ENCODE measurements at places on chromosomes 12 and 14. TPM values are rescaled to one million over a fixed set of nuclear protein-coding genes. Genes with fewer than 3 reads are reported as not detected.

- DNase-seq, result no peak
Measured at GRCh38 chr14:72722201-72722785, 171.6 kb downstream of the DPF3 start.

- no peak for DNase-seq
Measured at GRCh38 chr12:120847814-120848213, 56.3 kb downstream of the SPPL3 start.

DNA sequence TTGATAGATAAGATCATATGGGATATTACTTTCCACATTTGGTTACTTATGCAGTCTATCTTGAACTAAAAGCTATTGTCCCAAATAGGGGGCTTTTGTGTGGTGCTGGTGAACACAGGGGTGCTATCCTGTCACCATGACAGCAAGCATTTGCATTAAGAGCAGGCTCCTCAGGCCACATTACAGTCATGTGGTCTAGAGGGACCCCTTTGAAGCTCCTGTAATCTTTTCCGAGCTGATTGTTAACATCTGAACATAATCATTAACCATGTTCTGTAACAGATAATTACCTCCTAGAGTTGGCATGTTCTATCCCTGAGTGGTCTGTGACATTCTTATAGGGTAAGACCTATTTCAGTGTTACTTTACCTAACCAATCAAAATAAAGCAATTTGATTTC lies 178.8 kb downstream of the KTN1 start:
- DNase-seq, result no peak

DNA sequence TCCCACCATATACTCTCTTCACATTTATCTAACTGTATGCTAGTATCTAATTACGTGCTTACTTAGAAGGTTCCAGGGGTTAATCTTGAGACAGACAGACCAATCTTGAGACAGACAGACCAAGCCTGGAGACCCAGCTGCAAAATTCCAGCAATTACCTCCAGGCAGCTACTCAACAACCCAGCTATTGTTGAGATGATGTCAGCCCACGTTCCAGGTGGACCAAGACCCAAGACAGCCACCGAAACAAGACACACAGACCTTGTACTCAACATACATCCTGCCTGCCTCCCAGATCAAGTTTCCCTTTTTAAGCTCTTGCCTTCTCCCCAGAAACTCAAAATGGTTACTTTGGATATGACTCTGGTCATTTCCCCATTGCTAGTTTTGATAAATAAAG lies 64.9 kb upstream of the VASH1 start:
- no peak for DNase-seq

GRCh38 chr14:100888789-100889315 lies 14.7 kb downstream of the RTL1 start:
- no peak for DNase-seq

DNA sequence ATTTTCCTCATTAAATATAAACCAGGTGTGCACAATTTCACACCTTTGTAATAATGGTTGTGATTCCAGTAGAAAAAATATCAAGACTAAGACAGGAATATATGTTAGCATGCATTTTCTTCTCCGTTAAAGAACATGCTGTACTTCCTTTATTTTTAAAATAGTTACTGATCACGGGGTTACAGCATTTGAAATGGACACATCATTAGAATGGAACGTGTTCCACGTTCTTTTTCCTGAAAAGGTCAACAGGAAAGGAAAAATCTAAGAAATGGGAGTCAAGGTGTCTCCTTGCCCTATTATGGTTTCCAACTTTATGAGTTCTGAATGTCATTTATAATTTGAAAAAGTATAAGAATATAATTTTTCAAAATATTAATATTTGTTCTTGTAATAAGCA lies 1325.7 kb downstream of the SLC16A7 start:
- no peak for DNase-seq

DNA sequence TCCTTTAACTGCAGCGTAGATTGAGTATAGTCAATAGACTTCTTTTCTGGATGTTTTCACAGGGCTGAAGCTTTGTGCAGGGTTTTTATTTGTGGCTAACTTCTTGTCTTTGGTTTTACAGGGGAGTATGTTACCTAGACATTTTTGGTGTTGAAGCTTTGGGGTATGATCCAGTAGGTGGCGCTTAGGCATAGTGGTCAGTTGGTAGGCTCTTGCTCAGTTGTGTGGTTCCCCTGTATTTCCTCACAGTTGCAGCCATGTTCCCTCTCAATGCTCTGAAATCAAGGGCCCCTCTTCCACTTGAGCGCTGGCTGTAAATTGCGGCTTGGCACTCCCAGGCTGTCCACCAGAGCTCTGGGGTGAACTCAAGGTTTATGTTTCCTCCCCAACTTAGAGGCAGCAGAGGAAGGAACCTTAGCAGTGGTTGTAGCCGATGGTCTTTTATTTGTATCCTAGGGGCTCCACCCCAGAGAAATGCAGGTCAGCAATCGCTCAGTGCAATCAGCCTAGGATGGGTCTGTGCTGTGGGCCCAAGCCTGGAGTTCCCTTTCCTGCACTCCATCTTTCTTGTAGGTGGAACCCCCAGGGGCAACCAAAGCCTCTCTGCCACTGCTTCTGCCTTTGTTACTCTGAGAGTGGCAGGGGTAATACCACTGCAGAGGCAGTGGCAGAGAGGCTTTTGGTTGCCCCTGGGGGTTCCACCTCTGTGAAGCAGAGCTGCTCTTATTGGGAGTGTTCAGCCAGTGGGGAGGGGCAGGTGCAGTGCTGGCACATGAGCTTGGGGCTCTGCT lies 55.1 kb downstream of the CMAS start:
- DNase-seq, result no peak

DNA sequence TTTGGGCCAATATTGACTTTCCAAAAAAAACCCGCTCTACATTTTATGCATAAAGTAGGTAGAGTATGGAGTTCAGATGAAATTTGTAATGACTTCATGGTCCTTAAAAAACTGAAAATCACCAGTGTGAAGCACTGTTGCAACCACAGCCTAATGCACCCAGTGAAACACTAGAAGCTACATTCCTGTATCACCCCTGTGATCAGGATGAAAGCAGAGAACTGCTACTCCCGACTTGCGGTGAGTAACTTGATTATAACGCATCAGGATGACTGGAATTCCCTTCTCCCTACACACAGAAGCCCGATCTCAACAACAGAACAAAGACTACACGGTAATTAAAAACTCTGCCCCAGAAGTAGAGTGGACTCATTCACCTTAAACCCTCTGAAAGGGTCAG lies 33.8 kb downstream of the SPTB start:
- no peak for DNase-seq

DNA sequence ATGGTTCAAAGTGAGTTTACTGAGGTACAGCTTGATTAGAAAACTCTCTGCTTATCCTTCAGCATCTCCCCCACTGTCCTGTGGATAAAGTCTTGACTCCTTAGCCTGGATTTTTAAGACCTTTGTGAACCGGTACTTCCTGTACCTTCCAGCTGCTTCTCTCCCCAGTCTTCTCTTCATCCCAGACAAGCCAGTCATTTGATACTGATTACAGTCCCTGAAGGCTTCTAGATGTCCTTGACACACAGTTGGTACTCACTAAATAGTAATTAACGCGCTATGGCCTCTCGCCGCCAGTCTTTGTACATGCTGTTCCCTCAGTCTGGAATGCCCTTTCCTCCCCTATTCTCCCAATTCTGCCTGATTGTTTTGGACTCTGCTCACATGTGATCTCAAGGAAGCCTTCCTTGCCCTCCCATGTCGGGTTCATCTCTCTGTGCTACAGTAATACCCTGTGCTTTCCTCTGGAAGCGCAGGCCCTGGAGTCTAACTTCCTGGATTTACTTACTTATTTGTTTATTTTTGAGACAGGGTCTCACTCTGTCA lies 50.6 kb upstream of the PTGR2 start:
- DNase-seq, result no peak

DNA sequence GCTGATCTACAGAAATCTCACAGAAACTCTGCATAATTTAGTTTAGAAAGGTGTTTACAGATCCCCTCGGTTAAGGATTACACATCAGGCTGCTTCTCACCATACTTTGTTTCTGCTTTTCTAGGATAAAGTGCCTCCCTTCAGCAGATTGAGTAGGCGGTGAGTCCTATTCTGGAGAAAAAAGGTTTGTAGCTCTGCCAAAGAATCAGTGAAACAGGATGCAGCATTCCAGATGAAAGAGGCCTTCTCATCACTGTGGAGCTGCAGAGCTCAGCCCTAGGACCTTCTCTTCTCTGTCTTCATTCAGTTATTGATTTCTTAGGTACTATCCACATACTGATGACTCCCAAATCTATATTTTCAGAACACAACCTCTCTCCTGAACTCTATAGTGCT lies 155.5 kb upstream of the KRR1 start:
- DNase-seq, result no peak

- DNase-seq, result no peak
Measured at GRCh38 chr12:15427913-15428312, 105.6 kb downstream of the PTPRO start.

- no peak for DNase-seq
Measured at GRCh38 chr12:32419520-32419960, 20.2 kb downstream of the FGD4 start.

DNA sequence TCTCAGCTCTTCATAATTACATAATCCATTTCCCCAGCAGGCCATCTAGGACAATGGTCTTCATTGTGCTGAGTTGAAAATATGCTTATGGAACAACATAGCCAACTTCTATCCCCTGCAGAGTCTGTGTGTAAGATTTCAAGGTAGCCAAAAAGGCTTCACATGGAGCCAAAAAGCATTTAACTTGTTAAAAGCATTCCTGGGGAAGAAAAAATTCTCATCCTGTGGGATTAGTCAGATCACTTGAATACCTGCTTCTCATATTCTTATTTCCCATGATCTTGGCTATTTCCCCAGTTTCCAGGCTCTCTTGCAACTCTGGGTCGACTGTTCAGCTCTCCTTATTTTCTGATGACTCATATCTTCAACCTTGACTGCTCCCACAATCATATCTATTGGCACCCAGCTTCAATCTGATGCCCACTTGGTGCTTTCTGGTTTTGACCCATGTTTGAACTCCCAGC lies 178.9 kb downstream of the KLHL28 start:
- no peak for DNase-seq

GRCh38 chr12:8817856-8818255 lies 4.6 kb upstream of the A2ML1 start:
- no peak for DNase-seq

DNA sequence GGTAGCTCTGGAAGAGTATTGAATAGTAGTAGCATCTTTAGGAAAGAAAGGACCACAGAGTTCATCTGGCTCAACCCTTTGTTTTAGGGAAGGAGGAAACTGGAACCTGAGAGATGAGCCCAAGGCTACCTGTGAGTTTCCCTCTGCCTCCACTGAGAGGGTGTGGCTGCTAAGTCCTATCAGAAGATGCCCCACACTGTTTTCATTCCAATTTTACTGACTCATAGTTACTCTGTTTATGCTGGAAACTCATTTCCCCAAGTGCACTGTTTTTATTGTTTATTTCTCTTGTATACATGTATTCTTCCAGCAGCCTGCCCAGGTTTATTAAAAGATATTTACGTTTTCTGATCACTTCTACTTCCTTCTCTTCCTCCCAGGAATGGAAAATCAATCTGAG lies 127.4 kb upstream of the ARHGAP5 start:
- DNase-seq, result no peak

DNA sequence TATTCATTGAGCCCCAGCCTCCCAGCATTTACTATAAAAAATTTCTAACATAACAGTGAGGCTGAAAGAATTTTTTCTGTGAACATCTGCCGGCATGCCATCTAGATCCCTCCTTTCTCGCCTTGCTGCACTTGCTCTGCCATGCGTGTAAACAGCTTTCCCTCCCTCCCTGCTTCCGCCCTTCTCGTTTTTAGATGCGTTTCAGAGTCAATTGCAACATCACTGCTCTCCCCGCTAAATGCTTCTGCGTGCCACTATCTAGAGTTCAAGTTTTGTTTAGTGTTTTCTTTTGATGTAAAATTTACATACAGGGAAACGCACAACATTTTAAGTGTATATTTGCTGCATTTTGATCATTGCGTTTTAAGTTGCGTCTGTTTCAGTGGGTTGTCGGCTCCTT lies 83.6 kb downstream of the CCDC92 start:
- no peak for DNase-seq

- no peak for DNase-seq
Measured at GRCh38 chr12:26317942-26318575, 122.7 kb downstream of the SSPN start.

DNA sequence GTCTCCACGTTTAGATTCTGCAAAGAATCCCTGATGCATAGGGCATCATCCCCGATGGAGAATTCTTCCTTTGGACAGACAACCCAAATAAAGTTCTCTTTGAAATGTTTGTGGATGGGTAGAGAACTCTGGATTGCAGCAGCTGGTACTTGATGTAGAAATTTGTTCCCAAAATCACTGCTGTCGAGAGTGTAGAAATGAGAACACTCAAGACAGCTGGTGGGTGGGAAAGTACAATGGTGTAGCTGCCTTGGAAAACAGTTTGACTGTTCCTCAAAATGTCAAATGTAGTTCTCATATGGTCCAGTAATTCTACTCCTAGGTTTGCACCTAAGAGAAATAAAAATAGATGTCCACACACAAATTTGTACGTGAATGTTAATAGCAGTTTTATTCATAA lies 671.5 kb upstream of the TMEM132C start:
- DNase-seq, result no peak

DNA sequence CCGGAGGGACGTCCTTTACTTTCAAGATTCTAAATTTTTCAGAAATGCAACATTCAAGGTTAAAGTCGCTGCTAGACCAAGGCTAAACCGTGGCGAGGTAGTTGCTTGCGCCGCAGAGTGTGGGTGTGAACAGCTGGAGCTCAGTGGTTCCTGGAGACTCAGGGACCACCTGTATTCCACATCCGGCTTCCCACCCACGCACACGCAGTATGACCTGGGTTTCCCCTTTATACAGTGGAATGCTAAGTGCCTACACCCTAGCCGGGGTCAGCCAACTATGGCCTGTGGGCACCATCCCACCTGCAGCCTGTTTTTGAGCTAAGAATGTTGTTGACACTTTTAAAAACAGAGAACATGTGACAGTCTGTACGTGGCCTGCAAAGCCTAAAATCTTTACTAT lies 42.9 kb upstream of the TESC start:
- no peak for DNase-seq

GRCh38 chr12:109767991-109768900 lies 54.6 kb downstream of the FAM222A start:
- DNase-seq, result no peak

GRCh38 chr12:53754633-53755264 lies 3.0 kb upstream of the CISTR start:
- DNase-seq, result no peak

GRCh38 chr14:89767861-89768268 lies 186.7 kb downstream of the EFCAB11 start:
- no peak for DNase-seq

The SLC39A9 gene
- 43.8 TPM for total RNA-seq

The OR11H7 gene
- total RNA-seq, result not detected

The RASAL1 gene
- total RNA-seq, result 6.4 TPM

The KCNC2 gene
- not detected for total RNA-seq

The PWP1 gene
- 60.2 TPM for total RNA-seq

The INF2 gene
- 59.5 TPM for total RNA-seq

The TRPV4 gene
- 2.1 TPM for total RNA-seq

The SLC38A4 gene
- total RNA-seq, result 15.4 TPM

The TAS2R7 gene
- not detected for total RNA-seq

The FITM1 gene
- 0.33 TPM for total RNA-seq
